Left ventricle myocardium inferior (tissue), 1 donor: ENCODE measurements at places on chromosomes 4 and X.
A peak's percentile ranks its signal among the peaks of the same experiment; 100 is the strongest.

GRCh38 chr4:136823020-136823419 lies 709.3 kb downstream of the PCDH18 start:
- DNase-seq: no peak

GRCh38 chr4:8241895-8242696 lies 27.5 kb upstream of the HTRA3 start:
- peak; percentile 88 for DNase-seq

- DNase-seq: no peak
These were observed 153.1 kb downstream of the NPNT start for GRCh38 chr4:106048250-106048971.

- DNase-seq: no peak
These were observed 85.8 kb downstream of the DCTD start for GRCh38 chr4:182831376-182831775.

DNA sequence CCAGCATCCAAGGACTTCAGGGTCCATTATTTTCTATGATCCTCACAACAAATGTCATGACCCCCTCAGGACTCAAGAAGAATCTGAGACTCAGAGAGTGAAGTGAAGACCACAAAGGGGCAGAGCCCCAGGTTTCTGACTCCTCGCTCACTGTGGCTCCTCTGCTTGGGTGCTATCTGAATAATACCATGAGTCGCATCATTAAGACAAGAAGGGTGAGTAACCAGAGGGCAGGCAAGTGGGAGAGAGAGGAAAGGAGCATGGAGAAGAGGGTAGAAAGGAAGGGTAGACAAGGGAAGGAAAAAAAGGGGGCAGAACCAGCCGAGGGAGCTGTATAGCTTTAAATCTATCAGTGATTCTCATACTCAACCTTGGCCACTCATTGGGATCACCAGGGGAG lies 15.5 kb upstream of the HSD17B10 start:
- DNase-seq: no peak

- DNase-seq: no peak
These were observed 881.6 kb downstream of the PCDH18 start for GRCh38 chr4:136650541-136651277.

DNA sequence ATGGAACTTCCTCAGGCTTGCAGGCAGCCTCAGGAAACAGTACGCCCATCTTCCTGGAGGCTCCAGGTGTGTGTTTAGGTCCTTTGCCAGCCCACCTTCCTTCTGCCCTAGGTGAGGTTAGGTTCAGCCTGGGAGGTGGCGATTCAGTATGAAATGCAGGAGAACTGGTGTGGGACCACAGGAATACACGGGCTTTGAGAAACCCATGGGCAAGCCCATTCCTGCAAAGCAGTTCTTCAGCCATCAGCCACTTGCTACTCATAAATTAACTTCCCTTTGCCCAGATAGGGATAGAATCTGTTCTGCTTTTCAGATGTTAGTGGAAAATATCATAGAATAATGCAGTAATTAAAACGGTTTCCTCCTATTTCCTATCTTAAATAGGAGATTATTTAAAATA lies 32.2 kb downstream of the TBC1D14 start:
- DNase-seq: no peak

- DNase-seq: no peak
These were observed 118.2 kb downstream of the FBXW7 start for GRCh38 chr4:152417673-152418072.

- no peak for DNase-seq
These were observed 56.1 kb downstream of the ATXN3L start for GRCh38 chrX:13263560-13264251.

- DNase-seq: no peak
These were observed 22.8 kb downstream of the NELFA start for GRCh38 chr4:1985780-1986577.

DNA sequence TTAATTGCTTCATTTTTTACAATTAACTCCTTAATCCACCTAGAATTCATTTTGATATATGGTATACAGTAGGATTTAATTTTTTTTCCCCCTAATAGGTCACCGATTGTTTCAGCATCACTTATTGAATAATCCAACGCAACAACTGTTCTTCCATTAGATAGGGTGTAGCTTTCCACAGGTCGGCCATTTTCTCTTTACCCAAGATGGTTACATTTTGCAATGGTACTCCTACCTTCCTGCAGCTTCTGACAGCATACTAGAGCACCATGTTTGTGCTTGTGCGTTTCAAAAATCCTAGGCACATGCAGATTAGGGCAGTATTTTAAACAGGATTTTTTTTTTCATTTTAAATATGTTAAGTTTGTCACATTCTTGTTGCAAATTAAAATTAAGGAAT lies 2.3 kb downstream of the LINC00632 start:
- DNase-seq: no peak

DNA sequence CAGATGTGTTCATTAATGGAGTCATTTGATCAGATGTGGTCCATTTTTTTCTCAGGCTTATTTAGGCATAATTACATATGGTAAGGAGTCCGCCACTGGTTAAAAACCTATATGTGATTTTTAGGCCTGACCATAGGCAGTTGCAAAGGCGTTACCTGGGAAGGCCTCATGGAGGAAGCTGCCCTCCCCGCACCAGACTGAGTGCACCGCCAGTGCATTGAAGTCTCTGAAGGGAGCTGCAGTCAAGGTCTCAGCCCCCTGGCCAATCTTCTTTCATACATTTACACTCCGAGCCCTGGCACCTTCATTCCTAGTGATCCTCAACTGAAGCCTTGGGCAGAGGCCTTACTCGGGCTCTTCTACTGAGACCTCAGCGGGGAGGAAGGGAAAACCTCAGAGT lies 898.2 kb upstream of the AGA start:
- DNase-seq: no peak

- DNase-seq: no peak
These were observed 96.5 kb upstream of the DUSP21 start for GRCh38 chrX:44747317-44747716.
